ENCODE measurements at places on chromosomes 16 and 17.
A peak's percentile ranks its signal among the peaks of the same experiment; 100 is the strongest.

DNA sequence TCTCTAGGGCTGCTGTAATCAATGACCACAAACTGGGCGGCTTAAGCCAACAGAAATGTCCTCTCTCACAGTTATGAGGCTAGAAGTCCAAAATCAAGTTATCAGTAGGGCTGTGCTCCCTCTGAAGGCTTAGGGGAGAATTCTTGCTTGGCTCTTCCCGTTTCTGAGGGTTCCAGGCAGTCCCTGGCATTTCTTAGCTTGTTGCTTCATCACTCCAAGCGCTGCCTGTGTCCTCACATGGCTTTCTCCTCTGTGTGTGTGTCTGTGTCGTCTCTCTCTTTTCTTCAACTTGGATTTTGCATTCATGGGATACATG, 13.7 kb upstream of the CDC42EP4 start:
- no peak for DNase-seq

DNA sequence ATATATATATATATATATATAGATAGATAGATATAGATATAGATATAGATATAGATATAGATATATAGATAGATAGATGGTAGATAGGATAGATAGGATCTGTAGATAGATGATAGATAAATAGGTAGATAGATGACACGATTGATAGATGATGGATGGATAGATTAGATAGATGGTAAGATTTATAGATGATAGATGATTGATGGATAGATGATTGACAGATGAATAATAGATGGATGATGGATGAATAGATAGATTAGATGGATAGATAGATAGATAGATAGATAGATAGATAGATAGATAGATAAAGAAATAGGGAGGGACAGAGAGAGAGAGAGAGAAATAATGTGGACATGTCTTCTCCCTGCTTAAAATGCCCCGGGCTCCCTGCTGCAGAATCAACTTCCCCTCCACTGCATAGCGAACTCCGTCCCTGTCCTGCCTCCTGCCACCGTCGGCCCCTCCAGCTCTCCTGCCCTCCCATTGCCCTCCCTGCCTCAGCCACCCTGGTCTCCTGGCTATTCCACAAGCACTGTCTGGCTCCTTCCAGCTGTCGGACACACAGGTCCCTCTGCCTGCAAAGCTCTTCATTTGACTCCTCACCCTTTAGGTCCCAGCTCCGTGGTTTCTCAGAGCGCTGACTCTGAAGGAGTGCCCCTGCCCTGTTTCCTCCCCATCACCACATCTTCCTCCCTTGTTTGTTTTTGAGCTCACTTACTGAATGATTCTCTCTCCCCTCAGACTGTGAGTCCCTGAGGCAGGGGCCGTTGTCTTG, 254.0 kb downstream of the KATNIP start:
- no peak for DNase-seq

DNA sequence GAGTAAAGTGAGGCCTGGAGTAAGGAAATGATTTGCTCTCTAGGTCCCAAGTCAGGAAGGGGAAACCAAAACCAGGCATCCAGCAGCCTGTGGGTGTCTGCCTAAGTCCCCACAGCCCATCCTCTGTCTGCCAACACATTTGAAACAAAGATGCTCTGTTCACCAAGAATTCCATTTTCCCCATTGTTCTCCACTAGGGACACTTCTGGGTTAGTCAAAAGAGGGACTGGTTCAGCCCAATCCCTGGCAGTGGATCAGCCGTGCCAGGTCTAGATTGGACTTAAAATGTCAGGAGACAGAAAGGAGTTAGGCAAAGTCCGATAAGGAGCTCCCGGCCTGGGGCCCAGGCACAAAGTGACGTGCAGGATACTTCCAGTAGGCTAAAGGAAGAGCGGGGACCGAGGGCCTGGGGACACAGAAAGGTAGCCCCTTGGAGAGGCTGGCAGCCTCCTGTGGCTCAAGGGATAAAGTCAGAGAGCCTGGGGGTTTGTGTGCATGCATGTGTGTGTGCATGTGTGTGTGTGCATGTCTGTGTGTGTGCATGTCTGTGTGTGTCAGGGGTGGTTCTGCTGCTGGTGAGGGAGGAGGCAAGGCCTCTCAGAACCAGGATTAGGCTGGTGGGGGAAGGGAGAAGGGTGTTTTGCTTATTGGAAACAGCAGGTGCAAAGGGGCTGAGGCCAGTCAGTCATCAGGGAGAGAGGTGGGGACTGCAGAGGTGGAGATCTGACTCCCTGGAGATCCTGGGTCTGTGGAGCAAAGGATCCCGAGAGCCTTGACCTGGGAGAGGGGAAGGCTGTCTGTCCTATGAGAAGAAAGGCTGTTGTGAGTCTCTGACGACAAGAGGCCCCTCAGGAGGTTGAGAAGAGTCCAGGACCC, 41.7 kb upstream of the IL34 start:
- no peak for DNase-seq

GRCh38 chr17:35256629-35257028, 13.8 kb downstream of the SLFN5 start:
- DNase-seq = no peak

DNA sequence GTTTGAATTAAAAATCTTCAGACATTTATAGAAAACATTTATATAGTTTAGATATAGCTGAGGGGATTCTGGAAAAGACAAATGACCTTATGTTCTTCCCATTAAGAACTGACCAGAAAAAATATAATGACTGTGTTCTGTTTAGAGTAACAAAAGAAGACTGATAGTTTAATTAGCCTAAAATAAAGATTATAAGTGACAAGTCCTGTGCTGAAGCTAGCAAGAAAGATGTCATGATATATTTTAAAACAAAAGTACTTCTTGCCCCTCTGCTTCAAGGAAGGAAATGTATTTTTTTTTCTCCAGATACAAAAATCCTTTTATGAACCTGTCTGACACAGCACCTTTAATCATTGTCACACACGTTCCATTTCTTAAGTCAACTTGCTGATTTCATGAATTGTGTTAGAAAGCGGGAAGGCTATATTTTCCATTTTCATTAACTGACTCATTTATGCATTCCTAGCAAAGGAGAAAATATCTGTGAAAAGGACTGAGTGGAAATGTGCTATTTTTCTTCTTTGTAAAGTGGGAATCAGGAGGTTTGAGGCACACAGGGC, 690.7 kb upstream of the GOT2 start:
- no peak for DNase-seq

DNA sequence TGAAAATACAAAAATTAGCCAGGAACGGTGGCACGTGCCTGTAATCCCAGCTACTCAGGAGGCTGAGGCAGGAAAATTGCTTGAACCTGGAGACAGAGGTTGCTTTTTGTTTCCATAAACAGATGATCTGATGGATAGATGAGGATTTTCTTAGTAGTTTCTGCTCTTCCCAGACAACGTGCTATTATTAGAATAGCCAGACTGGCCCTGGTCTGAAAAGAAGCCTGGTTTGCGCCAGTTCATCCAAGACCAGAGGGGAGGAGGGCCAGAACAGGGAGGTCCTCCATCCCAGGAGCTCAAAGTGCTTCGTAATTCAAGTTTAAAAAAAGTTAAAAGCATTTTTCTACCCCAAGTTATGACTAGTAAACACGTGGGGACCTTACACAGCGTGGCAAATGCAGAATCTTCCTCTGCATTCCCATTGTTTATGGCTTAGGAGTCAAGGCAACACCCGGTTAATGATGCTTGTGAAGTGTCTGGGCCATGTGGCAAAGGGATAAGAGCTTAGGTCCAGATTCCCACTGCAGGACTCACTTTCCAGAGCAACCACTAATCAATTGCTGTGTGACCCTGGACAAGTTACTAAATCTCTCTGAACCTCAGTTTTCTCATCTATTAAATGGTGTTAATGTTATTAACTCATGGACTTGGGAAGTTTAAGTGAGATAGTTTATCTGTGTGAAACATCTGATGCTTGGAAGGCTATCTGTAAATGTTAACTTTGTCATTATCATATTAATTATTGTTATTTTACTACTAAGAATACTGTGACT, 205.4 kb downstream of the CCDC182 start:
- no peak for DNase-seq

GRCh38 chr17:4533523-4534504, 21.4 kb downstream of the MYBBP1A start:
- no peak for DNase-seq

DNA sequence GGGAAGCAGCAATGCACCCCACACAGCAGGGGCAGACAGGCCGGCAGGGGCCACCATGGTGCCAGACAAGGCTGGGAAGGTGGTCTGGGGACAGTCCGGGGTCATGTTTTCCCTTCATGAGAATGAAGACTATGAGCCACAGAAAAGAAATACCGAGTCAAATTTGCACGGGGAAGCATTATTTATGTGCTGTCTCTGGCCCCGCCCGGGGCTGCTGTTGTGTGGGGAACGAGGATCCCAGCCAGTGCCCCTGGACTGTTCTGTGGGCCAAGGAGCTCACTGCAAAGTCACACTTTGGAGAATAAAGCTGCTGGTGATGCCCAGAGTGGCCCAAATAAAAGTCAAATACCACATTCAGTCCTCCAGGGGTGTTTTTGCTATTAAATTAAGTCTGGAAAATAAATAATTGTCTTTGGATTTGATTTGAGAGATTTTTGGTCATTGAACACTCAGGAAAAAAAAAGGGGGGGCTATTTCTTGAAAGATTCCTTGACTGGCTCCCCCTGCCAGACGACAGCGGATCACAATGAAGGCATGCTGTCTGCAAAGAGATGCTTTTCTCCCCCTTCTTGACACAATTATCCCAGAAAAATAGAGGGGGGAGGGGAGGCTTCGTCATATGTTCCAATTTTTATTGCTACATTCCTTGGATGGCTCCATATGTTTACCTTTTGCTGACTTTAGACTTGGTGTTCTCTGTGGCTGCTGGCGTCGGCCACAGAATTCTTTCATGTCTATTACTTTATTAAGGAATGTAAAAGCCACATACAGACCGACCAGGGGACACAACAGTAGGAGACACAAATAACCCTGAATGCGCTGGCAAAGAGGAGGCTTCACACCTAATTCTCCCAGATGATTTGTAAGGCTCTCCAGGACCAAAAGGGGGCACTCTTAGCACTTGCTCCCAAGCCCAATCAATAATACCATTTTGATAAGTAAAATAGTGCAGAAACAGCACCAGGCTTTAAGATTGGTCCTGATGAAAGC, 27.1 kb upstream of the ANKFN1 start:
- no peak for DNase-seq

DNA sequence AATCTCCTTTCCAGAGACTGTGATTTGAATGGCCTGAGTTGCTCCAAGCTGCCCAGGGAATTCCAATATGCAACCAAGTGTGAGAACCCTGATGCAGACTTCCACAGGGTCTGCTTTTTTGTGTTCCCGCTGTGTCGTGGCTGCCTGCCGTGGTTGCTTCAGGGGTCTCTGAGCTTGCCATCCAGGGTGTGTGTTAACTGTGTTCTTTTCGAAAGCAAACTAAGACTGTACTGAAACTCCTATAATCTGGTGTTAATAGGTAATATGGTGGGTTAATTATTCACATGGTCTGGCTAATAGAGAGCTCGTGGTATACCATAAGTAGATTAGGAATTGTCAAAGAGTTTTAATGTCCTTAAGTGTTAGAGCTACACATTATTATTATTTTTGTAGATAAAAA, 20.7 kb downstream of the UBN1 start:
- DNase-seq = no peak

DNA sequence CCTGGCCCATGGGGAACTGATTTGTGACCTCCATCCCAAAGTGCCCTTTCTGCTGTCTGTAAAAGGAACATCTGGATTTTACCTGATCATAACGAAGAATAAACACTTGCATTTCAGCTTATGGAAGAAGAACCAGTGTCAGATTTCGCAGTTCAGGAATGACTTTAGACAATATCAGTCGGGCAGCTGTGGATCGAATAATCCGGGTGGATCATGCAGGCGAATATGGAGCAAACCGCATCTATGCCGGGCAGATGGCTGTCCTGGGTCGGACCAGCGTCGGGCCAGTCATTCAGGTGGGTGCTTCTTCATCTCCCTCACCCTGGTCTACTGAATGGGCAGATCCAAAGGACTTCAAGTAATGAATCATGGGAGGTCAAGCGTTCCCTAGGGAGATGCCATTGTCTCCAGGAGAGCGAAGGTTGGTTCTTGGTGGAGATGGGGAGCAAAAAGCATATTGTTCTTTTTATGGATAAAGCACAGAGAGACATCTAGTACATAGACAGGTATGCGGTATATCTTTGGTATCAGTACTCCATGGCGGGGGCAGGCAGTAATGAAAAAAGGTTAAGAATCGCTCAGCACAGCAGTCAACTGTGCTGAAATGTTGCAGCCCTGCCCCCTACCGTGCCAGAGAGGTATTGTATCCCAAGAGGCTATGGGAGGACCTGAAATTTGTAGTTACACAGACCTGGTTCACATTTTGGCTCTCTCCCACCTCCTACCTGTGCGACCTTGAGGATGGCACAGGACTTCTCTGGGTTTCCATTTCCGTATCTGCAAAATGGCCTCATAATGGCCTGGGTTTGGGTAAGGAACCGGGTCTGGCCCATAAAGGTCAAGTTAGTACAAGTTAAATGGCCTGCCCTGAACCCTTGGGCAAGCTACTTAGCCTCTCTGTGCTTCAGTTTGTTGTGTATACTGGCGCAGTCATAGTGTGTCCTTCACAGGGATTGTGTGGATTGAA, 4.7 kb downstream of the COQ7 start:
- DNase-seq = peak; percentile 49

DNA sequence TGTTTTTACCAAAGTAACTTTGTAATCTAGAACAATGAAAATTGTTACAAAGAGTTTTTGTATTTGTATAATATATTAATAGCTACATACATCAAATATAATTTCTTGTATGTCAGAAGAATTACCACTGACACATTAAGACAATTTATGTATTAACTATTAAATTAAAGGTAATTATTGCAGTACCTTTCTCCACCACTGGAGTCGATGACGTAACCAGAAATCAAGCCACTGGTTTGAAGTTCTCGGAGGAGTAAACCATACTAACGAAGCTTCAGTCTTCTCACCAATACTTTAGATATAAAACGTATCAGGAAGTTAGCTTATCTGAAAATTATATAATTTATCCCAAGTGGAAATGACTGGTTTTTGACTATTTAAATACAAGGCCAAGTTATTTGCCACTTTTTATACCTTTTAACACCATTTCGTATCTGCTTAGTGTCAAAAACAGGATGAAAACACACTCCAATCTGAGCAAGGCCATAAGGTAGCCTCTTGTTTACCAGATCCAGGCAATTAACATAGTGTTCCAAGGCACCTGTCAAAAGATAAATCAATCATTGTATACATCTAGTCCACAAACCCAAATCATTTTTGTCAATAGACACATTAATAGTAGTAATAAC, 4.3 kb downstream of the POLG2 start:
- DNase-seq = no peak

- no peak for DNase-seq
These were observed 6.1 kb upstream of the ITGAM start for GRCh38 chr16:31253642-31254045.

GRCh38 chr17:32100971-32101631, 41.2 kb upstream of the RHOT1 start:
- DNase-seq = no peak

DNA sequence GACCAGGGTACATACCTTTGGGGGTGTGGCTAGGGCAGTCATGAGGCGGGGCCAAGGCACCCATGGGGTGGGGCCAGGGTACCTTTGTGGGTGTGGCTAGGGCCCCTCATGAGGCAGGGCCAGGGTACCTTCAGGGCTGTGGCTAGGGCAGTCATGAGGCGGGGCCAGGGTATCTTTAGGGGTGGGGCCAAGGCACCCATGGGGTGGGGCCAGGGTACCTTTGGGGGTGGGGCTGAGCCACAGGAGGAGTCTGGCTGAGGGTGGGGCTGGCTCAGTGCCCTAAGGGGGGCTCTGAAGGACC, 3.5 kb downstream of the GNG13 start:
- DNase-seq = no peak

GRCh38 chr17:56913353-56913866, 439 bp downstream of the TRIM25 start:
- no peak for DNase-seq

- DNase-seq = no peak
These were observed at the start of gene KRTAP4-6 for GRCh38 chr17:41140360-41141131. Gene KRTAP4-6, minus strand, starts transcription at chr17:41140544. Its CDS starts 57 bp downstream, at chr17:41140487.

- DNase-seq = no peak
These were observed 8.6 kb upstream of the GSG1L start for GRCh38 chr16:28072087-28072486.
